Activated T-cell treated with anti-CD3 and anti-CD28 coated beads for 48 hours (primary cell): ENCODE measurements at places on chromosomes 6 and 20.
A peak's percentile ranks its signal among the peaks of the same experiment; 100 is the strongest.

DNA sequence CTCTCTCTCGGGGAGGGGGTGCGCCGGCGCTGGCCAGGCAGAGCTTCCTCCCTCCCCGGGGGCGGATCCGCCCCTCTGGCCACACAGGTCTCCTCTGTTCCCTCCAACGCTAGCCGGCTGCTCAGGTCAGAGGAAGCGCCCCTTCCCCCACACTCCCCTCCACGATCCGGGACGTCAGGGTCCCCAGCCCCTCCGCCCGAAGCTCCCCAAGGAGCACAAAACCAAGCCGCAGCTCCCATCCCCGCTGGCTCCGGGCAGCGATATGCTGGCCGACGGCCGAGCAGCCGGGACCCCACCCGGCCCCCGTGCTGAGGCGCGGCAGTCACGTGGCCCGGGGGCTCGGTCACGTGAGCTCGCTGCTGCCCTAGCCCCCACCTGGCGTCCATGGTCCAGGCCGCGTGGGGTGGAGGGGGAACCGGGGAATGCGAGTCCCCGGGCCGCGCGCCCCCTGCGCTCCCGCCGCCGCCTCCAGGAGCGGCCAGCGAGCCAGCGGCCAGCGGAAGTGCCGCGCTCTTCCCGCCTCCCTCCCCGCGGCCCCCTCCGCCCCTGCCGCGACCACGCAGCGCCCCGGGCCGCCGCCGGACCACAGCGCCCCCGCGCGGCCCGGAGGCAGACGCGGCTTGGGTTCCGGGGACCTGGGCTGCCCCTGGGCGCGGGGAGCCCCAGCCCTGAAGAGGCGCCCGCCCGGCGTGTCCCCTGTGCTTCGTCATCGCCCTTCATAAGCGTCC lies at the start of gene SLC35B2:
Gene SLC35B2, minus strand, starts transcription at position 504 of the 728 bp plus-strand sequence. Its CDS starts 118 bp downstream, at position 386.
- DNase-seq = peak; percentile 65

GRCh38 chr6:19303383-19303782 lies 533.8 kb upstream of the ID4 start:
- no peak for DNase-seq

DNA sequence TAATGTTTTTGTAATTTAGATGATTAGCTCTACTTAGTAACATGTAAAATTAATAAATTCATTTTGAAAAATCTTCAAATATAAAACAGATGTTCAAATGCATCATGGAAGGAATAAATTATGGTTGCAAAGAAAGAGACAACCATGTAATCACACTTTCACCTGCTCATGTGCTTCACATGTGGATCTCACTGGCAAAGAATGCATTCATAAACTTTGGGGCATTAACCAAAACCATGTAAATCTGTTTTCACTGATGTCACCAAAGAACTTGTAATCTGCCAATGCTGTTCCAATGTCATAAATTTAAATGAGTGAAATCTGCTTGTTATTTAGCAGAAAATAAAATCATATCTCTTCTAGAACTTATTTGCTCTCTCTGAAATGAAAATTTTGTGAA lies 142.7 kb downstream of the TENT5A start:
- DNase-seq = no peak

- no peak for DNase-seq
These were observed 105.2 kb upstream of the FOXC1 start for GRCh38 chr6:1504465-1504864.

DNA sequence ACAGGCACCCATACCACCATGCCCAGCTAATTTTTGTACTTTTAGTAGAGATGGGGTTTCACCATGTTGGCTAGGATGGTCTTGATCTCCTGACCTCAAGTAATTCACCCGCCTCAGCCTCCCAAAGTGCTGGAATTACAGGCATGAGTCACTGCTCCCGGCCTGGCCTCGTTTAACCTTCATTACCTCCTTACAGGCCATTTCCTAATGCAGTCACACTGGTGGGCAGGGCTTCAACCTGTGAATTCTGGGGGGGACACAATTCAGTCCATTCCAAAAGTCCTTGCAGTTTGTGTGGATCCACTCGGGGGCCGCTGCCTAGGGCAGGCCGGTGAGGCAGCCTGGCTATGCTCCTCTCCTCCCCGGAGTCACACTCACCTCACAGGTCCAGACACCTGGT lies 112.4 kb upstream of the SNX9 start:
- DNase-seq = no peak

- DNase-seq = no peak
These were observed 342.2 kb downstream of the CDH26 start for GRCh38 chr20:60300374-60300773.

- no peak for DNase-seq
These were observed 175.4 kb downstream of the UTRN start for GRCh38 chr6:144460327-144461095.

DNA sequence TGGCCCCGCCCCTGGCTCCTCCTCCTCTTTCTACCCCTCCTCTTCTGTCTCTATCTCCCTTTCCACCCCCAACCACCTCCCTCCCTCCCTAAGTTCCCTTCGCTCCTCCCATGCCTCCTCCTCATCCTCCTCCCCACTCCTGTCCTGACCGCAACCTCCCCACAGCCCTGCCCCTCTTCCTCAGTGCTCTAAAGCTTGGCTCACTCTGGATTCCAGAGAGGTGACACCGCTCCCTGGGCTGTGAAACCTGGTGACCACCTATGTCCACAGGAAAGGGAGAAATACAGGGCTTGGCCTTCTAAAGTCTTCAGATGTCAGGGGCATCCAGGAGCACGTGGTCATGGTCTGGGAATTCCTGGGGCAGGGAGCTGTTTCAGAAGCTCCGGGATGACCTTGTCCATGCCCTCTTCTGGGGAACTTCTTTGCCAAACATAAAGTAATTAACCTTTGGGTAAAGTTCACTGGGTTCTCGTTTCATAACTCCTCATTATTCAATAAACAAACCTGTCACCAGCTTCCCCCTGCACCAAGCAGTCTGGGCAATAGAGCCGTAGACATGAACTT lies 345 bp upstream of the CST5 start:
- no peak for DNase-seq

DNA sequence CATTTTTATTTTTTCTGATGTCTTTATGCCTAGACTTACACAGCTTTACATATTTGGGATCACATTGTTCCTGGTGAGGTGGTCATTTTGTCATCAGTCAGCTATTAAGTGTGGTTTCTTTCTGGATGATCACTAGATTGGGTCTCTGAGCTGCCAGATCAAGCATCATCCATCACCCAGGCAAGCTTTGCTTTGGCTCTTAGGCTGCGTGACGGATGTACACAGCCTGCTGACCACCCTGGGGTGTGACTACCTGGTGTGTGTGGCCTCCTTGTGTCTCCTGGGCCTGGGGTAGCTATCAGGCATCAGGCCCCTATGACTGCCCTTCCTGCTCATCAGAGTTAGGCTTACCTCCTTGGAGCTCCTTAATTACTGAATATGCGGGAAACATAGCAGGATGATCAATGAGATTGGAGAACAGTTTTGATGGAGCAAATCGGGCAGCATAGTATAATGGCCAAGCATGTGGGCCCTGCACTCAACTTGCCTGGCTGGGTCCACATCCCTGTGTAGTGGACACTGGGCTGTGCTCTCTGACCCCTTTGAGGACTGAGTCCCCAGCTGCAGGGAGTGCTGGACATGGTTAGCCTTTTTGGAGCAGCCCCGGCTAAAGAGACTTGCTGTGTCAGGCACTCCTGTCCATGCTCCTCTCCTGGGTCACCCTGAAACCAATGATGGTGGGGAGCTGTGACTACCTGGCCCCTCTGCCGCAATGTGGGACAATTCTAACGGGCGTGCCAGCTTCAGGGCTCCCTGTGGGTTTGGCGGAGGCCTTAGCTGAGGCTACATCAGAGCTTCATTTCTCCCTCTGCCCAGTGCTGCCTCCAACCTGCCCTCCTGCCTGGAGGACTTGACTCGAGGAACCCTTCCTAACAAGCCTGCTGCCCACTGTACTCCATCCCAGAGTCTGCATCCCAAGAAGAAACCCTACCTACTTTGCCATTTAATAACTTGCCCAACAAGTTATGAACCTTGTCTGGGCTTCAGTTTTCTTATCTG lies 8.2 kb downstream of the DAAM2 start:
- DNase-seq = no peak

- DNase-seq = no peak
These were observed 7.9 kb upstream of the CHRNA4 start for GRCh38 chr20:63369024-63369530.

DNA sequence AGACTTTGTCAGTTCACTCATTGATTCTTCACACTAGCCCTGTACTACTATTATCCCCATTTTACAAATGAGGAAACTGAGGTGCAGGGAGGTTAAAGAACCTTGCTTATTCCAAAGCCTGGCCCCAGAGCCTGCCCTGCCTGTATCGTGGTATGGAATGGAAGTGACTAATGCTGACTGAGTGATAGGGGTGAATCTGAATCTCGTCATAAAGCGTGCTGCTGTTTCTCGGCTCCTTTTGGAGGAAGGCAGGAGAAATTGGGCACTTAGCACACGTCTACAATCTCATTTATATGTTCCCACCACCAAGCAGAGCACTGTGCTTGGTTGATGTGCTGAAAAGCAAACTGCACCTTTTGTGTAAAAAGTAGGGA lies 17.1 kb downstream of the GFRA4 start:
- DNase-seq = no peak

GRCh38 chr20:33785503-33785902 lies 25.6 kb upstream of the CHMP4B start:
- no peak for DNase-seq
